ENCODE measurements at places on chromosomes 3 and 15. TPM values are rescaled to one million over a fixed set of nuclear protein-coding genes. Genes with fewer than 3 reads are reported as not detected.

DNA sequence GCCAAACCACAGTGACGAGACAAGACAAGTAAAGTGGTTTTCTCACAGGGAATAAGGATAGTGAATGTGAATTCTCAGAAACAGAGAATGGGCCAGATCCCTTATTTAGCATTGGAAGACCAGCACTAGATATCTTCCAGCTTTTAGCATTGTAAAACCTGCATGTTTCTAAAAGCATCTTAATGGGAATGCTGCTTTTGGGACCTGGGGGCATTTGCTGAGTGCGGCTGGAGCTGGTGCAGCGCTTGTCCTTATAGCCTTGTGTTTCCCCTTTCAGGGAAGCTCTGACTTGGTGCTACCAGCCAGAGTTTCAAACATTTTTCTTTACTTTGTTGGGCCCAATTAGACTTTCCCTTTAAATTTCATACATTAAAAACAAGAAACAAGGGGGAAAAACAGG is 52.9 kb downstream of the CLSTN2 start:
- no peak for DNase-seq

DNA sequence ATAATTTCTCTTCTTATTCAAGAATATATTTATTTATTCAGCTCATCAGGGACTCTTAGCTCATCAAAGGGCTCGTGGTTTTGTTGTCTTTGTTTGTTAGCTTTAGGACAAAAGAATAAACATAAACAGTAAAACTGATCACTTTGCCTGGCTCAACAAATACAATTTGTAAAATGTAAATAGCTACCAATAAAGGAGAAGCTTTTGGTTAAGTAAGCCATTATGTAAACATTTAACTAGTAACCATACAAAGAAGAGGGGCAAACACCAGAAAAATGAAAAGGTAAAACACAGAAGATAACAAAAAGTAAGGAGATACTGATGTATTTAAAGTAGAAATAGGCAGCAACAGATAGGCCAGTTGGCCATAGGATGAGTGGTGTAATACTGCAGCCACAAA is 761.7 kb downstream of the ROBO1 start:
- no peak for DNase-seq

DNA sequence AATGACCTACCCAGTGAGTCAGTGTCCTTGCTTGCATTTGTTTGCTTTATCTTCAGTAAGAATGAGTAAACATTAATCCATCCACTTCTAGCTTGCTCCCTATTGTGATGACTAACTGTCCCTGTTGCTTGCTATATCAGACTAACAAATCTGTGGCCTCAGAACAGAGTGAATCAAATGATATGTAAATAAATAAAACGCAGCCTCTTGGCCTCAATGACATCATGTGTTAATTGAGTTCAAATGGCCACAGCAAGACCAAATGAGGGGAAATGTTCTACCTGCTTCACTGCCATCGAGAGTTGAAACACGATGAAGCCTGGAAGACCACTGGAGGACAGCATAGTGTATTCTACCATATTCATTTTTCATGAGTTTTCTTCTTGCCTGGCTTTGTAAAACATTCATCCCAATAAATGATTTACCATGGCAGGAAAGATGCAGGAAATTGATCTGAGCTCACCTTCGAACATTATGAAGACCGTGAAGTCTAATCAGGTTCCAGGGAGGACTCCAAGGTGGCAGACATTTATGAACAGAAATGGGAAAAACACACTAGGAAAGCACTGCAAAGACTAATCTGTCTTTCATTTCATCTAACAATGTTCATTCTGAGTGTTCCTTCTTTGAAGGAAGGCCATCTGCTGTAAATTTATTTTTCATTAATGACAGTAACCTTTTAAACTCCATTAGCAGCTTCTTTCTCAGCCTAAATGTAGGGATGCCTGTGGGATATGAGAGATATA is 1144.5 kb downstream of the TUSC7 start:
- peak; percentile 96 for DNase-seq

GRCh38 chr3:127629467-127630403 is 750 bp downstream of the PODXL2 start:
- no peak for DNase-seq

- no peak for DNase-seq
These were observed 29.0 kb downstream of the ANP32A start for GRCh38 chr15:68791431-68792283.

TUSC7 gene
- not detected for total RNA-seq

WDR53 gene
- 12.4 TPM for total RNA-seq

CSPG5 gene
- 0.93 TPM for total RNA-seq

All from H4 (cell line).